Adipocyte (in vitro differentiated cells): ENCODE measurements at places on chromosomes 4 and X.

GRCh38 chr4:144402999-144403398 is 243.0 kb upstream of the HHIP start:
- no peak for DNase-seq

DNA sequence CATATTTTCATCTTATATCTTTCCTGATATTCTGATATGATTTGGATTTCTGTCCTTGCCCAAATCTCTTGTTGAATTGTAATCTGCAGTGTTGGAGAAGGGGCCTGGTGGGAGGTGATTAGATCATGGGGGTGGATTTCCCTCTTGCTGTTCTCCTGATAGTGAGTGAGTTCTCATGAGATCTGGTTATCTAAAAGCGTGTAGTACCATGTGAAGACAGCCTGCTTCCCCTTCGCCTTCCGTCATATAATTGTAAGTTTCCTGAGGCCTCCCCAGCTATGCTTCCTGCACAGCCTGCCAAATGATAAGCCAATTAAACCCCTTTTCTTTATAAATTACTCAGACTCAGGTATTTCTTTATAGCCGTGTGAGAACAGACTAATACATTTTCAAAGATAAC is 77.2 kb downstream of the ANKRD50 start:
- no peak for DNase-seq

- DNase-seq = peak; percentile 58
Measured at GRCh38 chr4:156949373-156949814, 22.2 kb downstream of the PDGFC start.

GRCh38 chr4:8236106-8236919 is 33.2 kb upstream of the HTRA3 start:
- no peak for DNase-seq

DNA sequence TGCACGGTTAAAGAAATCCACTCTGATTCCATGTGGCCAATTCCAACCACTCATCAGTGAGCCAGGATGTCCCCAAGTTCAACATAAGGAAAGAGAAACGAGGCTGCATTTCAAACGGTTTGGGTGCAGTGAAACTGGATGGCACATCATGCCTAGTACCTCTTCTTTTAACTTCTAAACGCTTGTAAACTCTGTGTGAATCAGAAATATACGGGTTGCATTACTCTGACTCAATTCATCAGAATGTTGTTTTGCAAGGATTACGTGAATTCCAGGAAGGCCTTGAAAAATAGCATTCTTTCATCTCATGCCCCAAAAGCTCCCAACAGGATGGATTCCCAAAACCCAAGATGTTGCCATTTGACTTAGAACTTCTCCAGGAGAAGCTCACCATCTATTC is 270.4 kb downstream of the LDB2 start:
- DNase-seq = peak; percentile 89
